Calu3 (cell line): ENCODE measurements at places on chromosomes 12 and 14.

GRCh38 chr12:132157733-132158409, 13.6 kb downstream of the NOC4L start:
- DNase-seq, result no peak

- peak; percentile 74 for DNase-seq
Measured at GRCh38 chr12:122726080-122726558, 4.5 kb downstream of the HCAR1 start.

- no peak for DNase-seq
Measured at GRCh38 chr12:116400636-116401372, 123.3 kb upstream of the MED13L start.

DNA sequence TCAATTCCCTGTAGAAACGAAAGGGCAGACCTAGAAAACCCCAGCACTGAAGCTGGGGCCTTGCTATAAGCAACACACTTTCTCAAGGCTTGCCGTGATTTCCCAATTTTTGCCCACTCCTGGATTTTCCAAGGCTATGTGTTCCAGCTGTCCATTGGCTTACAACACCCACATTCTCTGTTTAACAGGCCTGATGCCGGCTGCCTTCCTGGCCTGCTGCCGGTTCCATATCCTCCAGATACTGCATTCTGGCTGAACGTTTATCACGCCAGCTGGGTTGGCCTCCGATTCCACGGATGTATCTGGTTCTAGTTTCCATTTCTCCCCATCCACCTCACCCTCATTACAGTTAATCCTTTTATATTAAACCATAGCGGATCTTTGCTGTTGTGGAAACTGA, 2.0 kb upstream of the PCNX1 start:
- DNase-seq, result no peak

- DNase-seq, result peak; percentile 24
Measured at GRCh38 chr12:64256166-64256800, 34.2 kb upstream of the KICS2 start.

DNA sequence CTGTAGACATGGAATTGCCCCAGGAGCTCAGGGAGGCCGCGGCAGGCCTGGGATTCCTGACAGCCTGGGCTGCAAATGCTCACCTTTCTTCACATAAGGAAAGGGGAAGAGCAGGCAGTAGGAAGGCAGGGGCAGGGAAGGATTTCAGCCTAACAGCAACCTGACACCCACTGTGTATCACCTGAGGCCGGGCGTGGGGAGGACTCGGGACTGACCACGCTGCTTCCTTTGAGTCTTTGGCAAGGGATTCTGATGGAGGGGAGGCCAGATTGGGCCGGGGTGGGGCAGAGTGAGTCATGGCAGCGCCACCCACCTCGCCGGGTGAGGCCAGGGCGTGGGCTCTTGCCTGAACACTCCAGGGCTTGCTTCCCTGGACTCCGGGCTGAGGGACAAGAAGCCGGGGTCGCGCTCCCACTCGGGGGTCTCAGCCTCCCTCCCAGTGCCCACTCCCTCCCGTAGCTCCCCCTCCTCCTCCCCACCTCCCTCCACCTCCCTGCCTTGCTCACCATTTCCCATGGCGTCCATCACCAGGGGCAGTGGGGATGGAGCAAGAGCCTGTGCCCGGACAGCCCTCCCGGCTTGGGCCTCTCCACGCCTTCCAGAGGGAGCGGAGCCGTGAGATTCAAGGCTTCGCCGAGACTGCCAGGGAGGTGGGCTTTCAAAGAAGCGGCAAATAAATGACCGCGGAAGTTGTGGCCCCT, 247.9 kb upstream of the RTL1 start:
- peak; percentile 63 for DNase-seq

DNA sequence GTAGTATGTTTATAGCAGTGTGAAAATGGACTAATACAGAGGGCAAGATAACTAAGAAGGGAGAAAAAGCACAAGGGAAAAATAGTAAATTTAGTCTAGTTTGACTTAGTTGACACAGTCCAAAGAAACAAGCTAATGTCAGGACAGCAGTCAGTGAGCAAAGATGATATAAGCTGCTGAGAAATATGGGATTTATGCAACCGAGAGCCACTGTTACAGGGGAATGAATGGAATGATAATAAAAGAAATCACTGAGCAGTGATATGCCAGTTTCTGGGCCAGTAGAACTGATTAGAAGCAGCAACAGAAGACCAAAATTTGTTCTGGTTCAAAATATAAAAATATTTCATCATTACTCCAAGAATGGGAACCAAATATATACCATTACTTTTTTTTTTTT, 60.1 kb downstream of the R3HDM2 start:
- DNase-seq, result no peak

- no peak for DNase-seq
Measured at GRCh38 chr12:92905811-92906554, 23.1 kb downstream of the EEA1 start.

- no peak for DNase-seq
Measured at GRCh38 chr14:44612002-44612401, 104.9 kb upstream of the FSCB start.

GRCh38 chr12:117469883-117470483, 108.6 kb upstream of the NOS1 start:
- DNase-seq, result no peak

- no peak for DNase-seq
Measured at GRCh38 chr14:54085232-54085761, 128.7 kb upstream of the BMP4 start.

DNA sequence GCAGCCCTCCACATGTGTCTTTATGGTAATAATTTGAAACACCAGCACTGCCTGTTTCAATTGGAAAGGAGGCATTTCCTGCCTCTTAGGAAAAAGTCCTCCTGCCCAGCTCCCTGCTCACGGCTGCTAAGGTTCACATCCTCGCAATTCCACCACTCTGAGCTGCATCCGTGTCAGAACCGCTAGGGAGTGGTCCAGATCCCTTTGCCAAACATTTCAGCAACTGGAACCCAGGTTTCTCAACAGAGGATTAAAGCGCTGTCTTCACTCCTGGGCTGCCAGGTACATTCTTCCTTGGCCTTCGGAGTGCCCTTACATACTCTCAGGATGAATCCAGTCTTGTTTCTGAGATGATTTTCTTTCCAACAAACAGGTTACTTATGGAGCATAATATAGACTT, 23.3 kb downstream of the C14orf132 start:
- DNase-seq, result no peak

DNA sequence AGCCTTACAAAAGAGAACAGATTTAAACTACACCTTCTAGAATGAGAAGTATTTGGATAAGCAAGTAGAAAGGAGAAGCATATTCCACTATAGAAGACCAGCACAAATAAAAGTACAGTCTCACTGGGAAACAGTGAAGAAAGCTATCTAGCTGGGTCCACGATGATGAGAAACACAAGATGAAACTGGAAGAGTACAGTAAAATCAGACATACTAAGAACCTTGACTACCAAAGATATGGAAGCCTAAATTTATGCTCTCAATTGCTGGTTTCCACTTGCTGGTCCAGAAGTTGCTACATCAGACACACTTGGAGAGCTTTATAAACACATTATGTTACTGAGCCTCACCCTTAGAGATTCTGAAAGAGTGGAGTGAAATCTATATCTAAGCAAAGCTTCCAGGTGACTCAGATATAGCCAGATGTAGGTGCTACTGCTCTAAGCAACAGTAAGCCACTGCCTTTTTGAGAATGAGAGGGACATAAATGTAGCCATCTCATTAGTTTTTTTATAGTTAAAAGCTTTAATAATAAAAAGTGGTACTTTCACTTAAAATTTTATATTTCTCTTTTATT, 96.3 kb upstream of the BBS10 start:
- no peak for DNase-seq

- peak; percentile 54 for DNase-seq
Measured at GRCh38 chr12:56257491-56258067, 605 bp downstream of the ANKRD52 start.

DNA sequence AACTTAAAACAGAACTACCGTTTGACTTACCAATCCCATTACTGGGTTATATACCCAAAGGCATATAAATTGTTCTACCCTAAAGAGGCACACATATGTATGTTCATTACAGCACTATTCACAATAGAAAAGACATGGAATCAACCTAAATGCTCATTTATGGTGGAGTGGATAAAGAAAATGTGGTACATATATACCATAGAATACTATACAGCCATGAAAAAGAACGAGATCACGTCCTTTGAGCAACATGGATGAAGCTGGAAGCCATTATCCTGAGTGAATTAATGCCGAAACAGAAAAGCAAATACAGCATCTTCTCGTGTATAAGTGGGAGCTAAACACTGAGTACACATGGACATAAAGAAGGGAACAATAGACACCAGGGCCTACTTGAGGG, 31.8 kb downstream of the TMEM229B start:
- DNase-seq, result no peak

DNA sequence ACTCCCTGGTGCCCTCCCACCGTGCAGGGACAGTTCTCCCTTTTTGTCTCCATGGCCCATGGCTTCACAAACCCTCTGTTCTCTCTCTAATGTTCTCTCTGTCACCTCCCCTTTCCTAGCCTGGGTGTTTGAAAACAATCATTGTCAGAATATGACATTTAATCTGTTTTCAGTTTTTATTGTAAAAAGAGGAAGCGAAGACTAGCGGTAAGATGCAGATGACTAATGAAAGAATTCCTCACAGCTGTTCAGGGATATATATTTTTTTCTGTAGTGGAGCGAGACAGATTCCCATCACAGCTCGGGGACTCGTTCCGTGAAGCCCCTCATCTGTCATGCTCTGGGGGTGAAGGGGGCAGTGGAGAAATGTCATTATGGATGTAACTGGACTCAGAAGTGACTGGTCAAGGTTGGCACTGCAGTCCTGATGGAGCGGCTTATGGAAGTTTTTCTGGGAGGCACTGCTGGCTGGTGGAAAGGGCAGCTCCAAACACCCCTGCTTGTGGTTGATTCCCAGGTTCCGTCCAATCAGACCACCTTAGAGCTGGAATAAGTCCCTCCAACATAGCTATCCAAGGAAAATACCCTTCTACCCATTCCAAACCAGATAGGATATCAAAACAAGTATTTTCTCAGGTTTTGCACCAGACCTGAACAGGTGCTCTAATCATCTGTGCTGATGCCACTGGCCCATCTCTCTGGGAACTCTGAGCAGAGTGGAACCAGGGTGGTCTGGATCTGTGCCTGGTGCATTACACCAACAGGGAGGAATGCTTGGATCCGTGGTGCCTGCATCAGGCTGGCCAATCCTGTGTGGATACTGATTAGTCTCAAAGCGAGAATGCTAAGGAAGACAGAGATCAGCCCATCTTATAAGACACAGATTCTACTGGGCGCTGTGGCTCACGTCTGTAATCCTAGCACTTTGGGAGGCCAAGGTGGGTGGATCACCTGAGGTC, 84.7 kb downstream of the GPATCH2L start:
- no peak for DNase-seq

- DNase-seq, result no peak
Measured at GRCh38 chr12:69431591-69432222, 38.5 kb upstream of the FRS2 start.

- peak; percentile 42 for DNase-seq
Measured at GRCh38 chr12:54935235-54935951, 49.2 kb downstream of the TESPA1 start.

- no peak for DNase-seq
Measured at GRCh38 chr14:93330609-93331000, 2.2 kb downstream of the BTBD7 start.

GRCh38 chr14:25006031-25006430, 43.9 kb downstream of the STXBP6 start:
- DNase-seq, result no peak

GRCh38 chr12:123743002-123743401, 19.1 kb upstream of the DNAH10 start:
- DNase-seq, result no peak

- no peak for DNase-seq
Measured at GRCh38 chr14:99624971-99625370, 20.0 kb upstream of the HHIPL1 start.

GRCh38 chr14:47252802-47253201, 422.6 kb downstream of the MDGA2 start:
- DNase-seq, result no peak

GRCh38 chr12:100986595-100987547, 192.3 kb downstream of the ANO4 start:
- no peak for DNase-seq
